Stimulated activated CD8-positive, alpha-beta memory T cell treated with anti-CD3 and anti-CD28 coated beads, Interleukin-4, amount 100 ng/mL, for 1 hour (primary cell): ENCODE measurements at places on chromosomes 2 and 18.

- no peak for DNase-seq
Observed at GRCh38 chr2:111148925-111149324, 28.2 kb downstream of the BCL2L11 start.

DNA sequence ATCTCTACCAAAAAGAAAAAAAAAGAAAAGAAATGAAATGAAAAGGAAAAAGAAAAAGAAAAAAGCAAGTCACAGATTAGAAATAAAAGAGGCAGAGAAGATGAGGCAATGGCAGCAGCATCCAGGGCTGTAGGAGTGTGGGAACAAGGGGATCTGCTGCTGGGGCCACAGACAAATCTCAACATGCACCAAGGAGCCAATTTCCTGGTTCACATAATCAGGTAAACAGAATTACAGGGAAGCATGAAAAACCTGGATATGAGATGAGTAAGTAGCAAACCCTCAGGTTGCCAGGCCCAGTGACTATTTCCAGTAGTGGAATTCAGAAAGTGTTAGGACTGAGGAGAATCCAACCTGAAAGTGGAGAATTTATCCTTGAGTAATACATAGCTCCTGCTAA, 77.4 kb upstream of the ARHGAP28 start:
- no peak for DNase-seq

DNA sequence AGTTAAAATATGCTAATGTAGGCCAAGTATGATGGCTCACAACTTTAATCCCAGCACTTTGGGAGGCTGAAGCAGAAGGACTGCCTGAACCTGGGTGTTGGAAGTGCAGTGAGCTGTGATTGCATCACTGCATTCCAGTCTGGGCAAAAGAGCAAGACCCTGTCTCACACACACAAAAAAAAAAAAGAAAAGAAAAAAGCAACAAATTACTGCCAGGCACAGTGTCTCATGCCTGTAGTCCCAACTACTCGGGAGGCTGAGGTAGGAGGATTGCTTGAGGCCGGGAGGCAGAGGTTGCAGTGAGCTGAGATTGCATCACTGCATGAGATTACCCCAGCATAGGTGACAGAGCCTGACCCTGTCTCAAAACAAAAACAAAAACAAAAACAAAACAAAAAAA, 110.6 kb downstream of the PRELID3A start:
- no peak for DNase-seq

- DNase-seq = no peak
Observed at GRCh38 chr2:237774811-237775553, 23.6 kb upstream of the RBM44 start.

DNA sequence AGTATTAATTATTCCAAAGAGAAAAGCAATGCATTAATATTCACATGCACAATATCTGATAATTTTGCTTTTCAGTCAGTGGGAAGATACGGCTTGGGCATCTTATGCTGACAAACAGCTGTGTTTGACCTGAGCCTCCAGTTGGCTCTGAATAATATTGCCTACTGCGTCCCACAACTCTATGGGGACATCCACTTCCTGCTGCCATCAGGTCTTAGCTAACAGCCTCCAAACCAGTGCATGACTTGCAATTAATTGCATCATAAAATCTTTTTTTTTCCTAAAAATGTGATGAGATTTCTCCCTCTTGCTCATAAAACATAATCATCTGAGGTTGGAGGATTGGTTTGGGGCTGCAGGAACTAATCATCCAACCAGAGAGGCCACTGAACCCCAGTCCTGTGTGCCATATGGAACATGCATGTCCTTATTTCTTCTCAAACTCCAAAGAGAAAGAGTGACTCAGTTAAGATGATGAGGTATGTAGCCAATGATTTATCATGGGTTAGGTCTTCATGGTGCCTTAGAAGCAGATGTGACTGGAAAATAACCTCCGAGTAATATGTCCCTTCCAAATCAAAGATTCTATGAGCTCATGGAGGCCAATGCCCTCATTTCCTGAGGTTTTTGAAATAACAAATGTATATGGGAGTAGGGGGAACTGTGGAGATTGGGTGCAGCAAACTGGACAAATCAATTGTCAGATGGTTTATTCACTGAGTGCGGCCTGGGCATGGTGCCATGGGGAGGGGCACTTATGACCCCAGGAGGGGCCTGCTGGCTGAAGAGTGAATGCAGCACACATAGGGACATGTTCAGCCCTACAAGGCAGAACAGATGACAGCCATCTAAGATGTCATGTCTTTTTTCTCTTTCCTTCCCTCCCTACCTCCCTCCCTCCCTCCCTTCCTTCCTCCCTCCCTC, 39.4 kb downstream of the EDAR start:
- DNase-seq = no peak

DNA sequence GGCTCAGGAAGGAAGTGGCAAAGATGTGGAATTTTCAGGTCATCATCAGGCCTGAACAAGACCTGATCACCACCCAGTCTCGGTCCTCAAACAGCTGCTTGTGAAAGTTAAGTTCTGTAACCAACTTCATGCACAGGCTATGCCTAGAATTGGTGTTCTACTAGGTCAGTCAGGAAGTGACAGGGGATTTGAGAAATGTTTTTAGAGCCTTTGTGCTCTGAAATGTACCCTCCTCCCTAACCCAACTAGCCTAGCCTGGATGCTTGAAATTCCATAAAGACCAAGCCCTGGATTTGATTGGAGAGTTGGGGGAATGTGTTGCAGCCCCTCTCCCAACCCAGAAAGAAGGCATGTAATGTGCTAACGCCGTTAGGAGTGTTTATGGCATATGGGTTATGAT, 63.3 kb downstream of the TGOLN2 start:
- no peak for DNase-seq

- no peak for DNase-seq
Observed at GRCh38 chr2:240590681-240591111, 4.2 kb downstream of the CAPN10 start.

- DNase-seq = no peak
Observed at GRCh38 chr2:23712756-23713151, 214.2 kb downstream of the ATAD2B start.

DNA sequence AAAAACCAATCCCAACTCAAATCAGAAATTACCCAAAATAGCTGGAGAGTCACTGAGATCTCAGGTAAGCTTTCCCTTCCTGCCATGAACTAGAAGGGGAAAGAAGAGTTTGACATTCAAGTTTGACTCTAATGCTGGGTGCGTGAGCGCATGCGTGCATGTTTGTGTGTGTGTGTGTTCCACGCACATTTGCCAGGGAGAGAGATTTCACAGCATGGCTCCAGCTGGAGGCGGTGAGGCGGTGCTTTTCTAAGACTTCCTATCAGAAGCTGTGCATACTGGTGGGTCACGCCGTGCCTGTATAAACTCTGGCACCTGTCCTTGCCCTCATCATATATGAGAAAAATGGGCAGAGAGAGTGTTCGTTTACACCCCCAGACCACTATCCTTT, 116.2 kb downstream of the MSH2 start:
- no peak for DNase-seq

DNA sequence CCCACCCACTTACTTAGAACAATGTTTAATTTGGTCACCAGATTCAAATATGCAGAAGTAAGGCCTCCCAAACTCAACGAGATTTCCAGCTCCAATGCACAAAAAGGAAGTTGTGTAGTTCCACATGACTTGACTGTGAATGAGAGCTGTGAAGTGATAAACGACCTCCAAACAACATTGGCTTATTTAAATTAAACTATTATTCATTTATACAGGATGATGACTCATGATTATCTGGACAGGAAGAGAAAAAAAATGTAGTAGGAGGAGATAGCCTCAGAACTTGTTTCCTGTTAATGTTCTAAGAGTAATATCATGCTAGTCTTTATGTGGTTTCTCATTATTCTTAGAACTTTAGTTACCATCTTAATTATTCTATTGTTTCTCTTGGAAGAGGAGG, 237.3 kb downstream of the C1D start:
- DNase-seq = no peak

DNA sequence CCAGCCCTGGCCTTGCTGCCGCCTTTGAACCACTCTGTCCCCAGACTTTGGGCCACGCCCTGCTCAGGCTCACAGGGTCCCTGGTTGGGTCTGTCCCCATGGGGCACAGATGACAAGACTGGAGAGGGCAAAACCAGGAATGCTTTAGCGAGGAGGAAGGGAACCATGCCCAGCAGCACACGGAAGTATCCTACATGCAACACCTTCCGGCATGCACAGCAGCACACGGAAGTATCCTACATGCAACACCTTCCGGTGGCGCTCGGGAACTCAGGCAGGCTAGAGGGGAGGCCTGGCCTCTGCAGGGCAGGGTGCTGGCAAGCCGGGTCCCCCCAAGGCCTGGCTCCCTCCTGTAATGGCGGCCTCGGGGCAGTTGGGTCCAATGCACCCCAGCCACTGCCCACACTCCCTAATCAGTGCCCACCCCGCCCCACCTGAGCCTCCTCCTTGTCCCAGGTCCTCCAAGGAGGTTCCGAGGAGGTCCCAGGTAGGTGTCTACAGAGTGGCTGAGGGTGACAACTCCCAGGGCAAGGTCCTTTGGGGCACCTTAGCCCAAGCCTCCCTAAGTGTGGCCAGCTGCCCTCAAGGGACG, 33.6 kb upstream of the SNED1 start:
- no peak for DNase-seq

- DNase-seq = no peak
Observed at GRCh38 chr2:234415706-234416105, 81.2 kb downstream of the ARL4C start.

- no peak for DNase-seq
Observed at GRCh38 chr2:135030826-135031225, 16.4 kb downstream of the MAP3K19 start.

GRCh38 chr2:71428472-71429383, 24.6 kb upstream of the DYSF start:
- DNase-seq = no peak

GRCh38 chr2:158505448-158505934, 48.7 kb downstream of the PKP4 start:
- no peak for DNase-seq

GRCh38 chr2:239008004-239008403, 160.1 kb downstream of the TWIST2 start:
- DNase-seq = no peak

DNA sequence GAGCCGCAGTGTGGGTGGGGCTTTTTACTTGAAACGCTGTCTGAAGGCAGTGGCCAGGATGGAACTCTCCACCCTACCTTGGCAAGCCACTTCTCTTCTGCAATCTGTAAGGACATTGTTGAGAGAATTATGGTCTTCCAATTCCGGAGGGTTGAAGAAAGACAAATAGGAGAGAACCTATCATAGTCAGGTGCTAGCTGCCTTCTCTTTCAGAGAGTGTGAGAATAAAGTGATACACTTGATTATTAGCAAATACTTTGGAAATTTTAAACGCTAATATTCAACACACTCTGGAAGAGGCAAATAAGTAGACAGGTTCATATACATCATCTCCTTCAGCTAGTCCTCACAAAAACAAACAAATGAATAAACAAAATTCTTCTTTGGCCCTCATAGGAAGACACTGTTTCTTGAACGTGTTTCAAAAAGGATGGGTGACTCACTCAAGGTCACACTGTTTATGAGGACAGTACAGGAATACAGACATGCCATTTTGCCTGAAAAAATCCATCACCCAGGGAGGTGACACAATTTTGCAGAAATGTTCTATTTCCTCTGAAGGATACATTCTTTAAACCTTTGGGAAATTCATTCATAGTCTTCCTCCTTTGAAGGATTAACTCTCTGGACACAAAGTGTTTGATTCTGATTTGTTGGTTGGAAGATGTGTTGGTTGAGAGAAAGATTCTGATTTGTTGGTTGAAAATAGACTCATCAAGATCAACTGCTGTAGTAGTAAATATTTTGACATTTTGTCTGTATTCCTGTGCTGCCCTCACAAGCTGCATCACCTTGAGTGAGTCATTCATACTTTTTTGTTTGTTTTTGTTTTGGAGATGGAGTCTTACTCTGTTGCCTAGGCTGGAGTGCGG, 2.2 kb upstream of the IL1RN start:
- no peak for DNase-seq

DNA sequence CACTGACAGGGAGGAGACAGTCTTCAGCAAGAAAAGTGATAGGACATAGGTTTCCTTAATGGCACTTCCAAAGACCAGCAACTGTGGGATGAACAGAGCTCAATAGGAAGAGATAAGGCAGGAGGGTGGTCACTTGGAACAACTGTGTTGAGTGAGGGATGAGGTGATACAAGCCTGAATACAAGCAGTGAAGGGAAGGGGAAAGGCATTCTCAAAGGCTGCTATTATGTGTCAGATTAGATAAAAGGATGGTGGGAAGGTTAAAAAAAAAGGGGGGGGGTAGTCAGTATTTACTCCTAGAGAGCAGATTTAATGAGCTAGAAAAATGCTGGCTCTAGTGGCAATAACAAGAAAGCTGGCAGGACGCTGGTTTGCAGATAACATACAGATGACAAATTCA, 25.7 kb downstream of the CCBE1 start:
- no peak for DNase-seq

GRCh38 chr2:84882414-84882738, 1.5 kb upstream of the TRABD2A start:
- no peak for DNase-seq

DNA sequence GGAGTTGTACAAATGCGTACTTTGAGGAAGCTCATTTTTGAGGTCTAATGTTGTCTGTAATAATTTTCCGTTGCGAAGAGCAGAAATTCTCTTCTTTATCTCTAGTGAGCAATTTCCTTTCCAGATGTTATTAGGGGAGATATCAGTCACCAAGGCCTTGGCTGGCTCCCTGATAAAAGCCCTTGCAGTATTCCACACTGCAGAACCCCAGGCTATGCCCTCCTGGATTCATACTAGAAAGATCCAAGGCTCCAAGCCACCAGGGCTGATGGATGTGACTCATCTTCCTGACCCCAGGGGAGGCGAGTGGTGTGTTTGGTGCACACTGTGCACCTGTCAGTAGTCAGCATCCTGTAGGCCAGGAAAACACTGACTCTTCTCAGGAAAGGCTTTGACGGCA, 34.7 kb downstream of the INO80C start:
- no peak for DNase-seq

- no peak for DNase-seq
Observed at GRCh38 chr2:101474731-101475384, at the start of gene RFX8. RFX8 (minus strand) TSS chr2:101475112; CDS start chr2:101466848, 8,264 bp downstream.

GRCh38 chr2:125471963-125472362, 1184.0 kb upstream of the GYPC start:
- no peak for DNase-seq
